ENCODE measurements at places on chromosomes 2 and 18. TPM values are rescaled to one million over a fixed set of nuclear protein-coding genes. Genes with fewer than 3 reads are reported as not detected.

PRKAG3 gene
- total RNA-seq: not detected

GALNT5 gene
- 48.1 TPM for total RNA-seq

CFAP53 gene
- total RNA-seq: 0.85 TPM

TUBA4A gene
- total RNA-seq: 330 TPM

IGFBP2 gene
- 678 TPM for total RNA-seq

FAP gene
- total RNA-seq: 3.2 TPM

KCNG2 gene
- total RNA-seq: not detected

LIMS4 gene
- not detected for total RNA-seq

KIAA2012 gene
- not detected for total RNA-seq

GTF3C2 gene
- total RNA-seq: 48.0 TPM

FAM117B gene
- total RNA-seq: 5.3 TPM

SCN3A gene
- total RNA-seq: not detected

EFR3B gene
- 0.28 TPM for total RNA-seq

CAB39 gene
- total RNA-seq: 71.4 TPM

CAPN10 gene
- 18.1 TPM for total RNA-seq

Measured in airway epithelial cell (primary cell).